ENCODE measurements at places on chromosomes 6 and 20.

DNA sequence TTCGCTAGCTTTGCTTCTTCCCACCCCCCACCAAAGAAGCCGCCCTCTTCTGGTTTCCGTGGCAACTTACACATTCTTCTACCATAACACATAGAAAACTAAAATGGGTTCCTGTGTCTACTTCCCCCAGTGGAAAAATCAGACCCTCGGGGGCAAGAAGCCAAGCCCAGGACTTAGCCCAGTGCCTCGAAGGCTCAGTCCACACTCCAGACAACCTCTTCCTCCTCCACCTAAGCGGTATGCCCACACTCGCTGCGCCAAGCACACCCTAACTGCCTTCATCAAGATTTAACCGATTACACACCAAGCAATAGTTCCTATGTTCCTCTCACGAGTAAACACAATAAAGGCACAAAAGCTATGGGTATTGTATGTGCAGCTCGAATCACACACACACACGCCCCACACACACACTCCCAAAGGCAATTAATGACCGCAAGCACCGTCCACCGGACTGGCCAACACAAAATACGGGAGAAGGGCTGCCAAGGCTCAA is 537 bp downstream of the PPIL4 start:
- peak; percentile 68 for DNase-seq

DNA sequence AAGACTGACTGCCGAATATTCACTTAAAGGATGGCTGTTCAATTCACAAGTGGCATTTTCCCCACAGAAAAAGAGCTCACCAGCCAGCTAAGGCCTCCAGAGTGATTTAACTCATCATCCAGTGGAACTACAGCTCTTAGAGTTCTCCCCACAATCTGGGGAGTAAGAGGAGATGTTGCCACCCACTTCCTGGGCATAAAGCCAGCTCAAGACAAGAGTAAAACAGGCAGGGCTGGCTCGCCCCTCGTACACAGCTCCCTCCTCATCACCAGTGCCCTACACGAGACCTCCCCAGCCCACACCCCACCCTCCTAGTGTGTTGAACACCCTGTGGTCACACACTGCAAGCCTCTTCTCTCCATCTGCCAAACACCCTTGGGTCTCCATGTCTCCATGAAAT is 47.2 kb upstream of the IPCEF1 start:
- DNase-seq, result no peak

GRCh38 chr6:141878686-141879085 is 254.0 kb upstream of the GJE1 start:
- no peak for DNase-seq

DNA sequence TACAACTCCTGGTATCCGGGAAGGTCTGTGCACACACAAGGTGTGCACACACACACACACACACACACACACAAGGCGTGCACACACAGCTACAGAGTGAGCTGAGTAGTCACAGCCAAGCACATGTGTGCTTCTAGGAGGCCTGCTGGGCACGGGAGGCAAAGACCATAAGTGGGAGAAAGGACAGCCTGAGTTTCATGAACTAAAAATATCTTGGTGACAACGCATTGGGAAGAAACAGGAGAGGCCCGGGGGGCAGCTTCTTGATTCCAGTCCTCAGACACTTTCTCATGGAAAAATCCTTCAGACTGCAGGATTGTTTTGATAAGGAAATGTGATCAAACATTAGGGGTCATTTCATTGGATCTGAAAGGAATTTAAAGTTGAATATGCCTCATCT is 2.6 kb downstream of the TRAF3IP2 start:
- DNase-seq, result no peak

GRCh38 chr20:11980263-11980662 is 62.6 kb downstream of the BTBD3 start:
- DNase-seq, result no peak

Measured in activated CD4-positive, alpha-beta T cell treated with anti-CD3 and anti-CD28 coated beads, Interleukin-2, amount 50 U/mL, for 1 hour (primary cell).